Kasumi-1 (cell line): ENCODE measurements at places on chromosomes 7 and 10.

DNA sequence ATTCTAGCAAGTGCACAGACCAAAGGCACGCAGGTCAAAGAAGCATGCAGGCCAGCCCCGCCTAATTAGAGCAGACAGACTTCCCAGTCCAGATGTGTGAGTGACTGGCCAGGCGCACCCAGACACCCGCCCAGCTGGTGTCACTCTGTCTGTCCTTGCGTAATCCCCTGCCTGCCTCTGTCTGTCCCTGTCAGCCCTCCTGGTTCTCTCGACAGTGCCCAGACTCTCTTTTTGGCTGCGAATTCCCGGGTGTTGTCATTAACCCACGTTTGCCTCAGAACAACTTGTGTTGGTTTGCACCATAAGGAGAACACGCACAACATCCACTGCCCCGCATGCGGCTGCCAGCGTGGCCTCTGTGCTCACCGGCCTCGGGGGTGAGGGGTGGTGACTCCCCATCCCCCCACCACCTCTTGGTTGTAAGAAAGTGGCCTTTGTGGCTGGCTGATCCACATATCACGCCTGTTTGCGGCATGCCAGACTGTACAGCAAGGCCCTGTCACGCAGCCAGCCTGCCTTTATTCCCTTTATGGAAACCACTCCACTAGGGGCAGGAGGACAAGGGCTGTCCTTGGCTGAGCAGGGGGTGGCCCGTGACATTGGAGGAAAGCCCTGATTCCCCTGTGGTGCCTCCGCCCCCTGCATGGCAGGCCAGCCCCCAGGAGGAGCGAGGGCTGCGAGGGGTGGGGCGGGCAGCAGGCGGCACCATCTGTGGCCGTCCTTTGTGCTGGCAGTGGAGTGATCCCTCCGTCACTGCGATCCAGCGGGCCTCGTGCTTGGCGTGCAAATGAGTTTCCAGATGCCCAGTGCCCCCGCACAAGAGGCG, 72.8 kb upstream of the PPIF start:
- DNase-seq: no peak

- DNase-seq: no peak
These were observed 164.3 kb downstream of the BUB3 start for GRCh38 chr10:123318516-123318915.

GRCh38 chr7:44162179-44162578, 21.0 kb upstream of the MYL7 start:
- no peak for DNase-seq

DNA sequence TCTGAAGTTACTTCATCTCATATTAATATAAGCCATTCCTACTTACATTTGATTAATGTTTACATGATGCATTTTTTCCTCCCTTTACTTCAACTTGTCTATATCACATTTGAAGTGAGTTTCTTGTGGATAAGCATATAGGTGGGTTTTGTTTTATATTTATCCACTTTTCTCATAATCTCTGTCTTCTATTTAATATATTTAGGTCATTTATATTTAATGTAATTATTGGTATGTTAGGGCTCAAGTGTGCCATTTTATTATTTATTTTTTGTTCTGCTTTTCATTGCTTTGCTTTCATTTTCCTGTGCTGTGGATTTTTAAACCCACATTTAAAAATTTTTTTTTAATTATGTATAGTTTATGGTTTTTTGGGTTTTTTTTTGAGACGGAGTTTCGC, 54.8 kb downstream of the OGDH start:
- no peak for DNase-seq

DNA sequence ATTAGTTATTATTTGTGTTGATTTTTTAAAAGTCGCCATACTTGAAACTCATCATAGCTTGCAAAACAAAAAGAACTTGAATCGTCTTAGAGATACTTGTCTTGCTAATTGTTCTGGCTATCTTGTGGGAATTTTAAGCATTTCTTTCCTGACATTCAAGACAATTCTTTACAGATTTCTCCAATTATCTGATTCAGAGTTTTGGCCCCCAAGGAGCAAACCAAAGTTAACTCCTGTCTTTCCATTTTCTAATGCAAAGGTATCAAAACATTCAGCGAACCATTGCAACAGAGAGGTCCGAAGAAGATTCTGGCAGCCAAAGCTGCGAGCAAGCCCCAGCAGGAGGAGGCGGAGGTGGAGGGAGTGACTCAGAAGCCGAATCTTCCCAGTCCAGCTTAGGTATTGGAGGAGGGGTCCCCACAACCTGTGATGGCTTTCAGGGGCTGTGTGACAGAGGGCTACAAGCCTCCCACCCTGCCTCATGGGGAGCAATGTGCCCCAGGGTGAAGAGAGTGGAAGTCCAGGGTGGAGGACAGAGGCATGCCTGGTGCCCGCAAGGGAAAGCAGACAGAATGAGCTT, 119.4 kb upstream of the STK17A start:
- no peak for DNase-seq

DNA sequence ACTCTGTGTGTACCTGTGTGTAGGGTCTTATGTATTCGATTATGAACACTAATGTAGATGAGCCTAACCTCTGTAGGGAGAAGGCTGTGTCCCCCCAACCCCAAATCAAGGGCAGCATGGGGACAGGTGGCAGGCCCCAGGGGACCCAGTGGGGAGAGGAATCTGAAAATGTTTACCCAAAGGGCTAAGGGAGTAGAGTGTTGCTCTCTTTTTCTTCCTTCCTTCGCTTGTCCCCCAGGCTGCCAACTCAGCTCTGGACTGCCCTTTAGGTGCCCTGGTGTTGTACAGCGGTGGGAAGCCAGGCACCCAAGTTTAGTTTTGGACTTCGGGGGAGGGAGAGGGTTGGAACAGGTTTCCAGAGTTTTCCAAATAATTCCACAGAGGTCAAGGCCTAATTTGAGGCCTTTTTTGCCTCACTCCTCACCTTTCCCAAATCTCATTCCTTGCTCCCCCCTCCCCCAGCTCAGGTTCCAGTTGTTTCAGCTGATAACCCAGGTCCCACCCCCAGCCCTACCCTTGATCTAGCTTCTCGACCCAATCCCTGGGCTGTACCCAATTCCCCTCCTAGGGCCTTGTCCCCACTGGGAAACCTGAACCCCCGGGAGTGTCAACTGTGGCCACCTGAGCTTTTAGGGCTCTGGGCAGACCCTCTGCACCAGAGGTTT, 9.1 kb upstream of the PAX2 start:
- DNase-seq: no peak

DNA sequence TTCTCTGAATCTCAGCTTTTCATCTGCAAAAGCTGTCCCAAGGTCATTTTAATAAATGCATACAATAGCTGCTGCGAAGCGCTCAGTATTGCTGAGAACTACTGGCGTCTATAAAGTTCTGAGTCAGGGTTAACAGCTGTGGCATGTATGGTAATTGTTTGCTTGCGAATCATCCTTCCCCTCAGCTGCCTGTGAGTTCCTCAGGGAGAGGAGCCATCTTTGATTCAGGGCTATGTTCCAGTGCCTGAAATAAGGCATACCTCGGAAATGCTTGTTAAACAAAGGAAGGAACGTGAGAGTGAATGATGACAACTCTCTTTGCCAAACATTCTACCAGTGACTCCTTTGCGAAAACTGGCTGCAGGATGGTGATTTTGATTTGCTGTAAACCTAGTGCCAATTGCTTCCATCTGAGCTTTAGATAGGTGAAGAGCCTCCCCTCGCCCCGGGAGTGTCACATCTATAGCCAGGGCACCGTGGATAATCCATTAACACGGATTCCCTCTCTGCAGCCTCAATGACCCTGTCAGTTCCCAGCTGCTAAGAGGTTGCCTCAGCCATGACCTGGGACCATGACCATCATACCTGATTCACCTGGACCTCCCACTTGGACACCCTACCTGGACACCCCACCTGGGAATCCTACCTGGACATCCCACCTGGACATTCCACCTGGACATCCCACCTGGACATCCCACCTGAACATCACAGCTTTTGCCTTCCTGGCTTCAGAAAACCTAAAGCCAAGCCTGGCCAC, 39.6 kb downstream of the GPRIN2 start:
- no peak for DNase-seq

DNA sequence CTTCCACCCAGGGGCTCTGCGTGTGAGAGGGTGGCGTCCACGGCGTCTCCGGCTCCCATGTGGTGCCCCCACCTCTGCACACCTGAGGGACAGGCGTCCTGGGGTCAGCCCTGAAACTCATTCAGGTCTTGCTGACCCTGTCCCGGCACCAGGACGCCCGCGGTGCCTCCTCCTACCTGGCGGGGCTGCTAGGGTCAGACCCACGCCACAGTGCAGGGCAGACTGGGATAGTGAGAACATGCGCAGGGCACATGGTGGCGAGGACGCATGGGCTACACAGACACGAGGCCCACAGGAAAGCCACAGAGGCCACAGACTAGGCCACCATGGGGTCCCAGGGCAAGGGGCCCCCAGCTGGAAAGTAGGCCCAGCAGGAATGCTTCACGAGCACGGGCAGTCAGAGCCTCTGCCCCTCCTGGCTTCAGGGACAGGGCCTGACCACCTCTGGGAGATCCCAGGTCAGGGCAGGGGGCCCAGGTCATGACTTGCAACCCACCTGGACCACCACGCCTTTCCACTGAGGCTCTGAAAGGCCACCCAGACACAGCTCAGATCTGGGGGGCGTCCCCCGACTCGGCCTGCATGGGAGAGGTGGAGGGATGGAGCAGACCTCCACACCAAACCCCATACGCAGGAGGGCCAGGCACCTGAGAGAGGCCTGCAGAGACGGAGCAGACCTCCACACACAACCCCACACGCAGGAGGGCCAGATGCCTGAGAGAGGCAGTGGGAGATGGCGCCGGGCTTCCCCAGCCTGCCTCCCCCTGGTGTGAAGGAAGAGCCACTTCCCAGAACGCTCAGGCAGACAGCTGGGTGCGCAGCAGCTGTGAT, 188.6 kb downstream of the ELFN1 start:
- DNase-seq: no peak

DNA sequence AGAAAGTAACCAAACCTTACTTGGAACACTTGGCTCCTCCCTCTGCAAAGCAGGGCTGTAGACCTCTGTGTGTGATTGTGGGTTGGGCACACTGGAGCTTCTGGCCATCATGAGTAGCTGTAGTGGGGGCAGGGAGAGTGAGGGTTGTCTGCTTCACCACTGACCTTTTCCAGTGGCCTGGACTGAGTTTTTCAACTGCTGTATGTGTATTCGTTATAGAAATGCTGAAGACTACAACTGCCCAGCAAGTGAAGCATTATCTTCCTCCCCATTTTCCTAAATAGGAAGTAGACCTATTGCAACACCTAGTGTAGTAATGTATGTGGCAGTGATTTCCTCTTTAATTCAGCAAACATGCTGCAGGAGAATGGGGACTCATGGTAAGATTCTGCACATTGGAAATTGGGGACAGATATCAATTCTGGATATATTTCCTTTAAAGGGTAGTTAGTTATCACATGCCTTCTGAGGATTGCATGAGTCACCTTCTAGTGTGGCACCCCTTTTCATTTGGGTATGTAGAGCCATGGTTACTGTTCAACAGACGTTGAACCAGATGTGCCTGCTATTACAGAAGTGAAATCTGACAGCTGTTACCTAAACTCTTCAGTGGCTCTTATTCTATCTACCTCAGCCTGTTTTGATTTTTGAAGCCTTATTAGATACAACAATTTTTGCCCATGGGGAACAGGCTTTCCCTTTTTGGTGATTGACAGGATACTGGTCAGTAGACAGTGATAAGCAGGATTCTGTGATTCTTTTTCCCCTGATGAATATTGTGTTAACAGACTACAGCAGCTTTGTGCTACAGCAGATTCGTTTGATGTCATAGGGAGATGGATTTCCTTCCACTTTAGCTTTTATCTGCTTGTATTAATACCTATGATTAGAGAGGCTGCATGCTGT, 130.9 kb downstream of the SND1 start:
- DNase-seq: peak; percentile 18

- DNase-seq: peak; percentile 20
These were observed 90.5 kb upstream of the ZNF32 start for GRCh38 chr10:43739161-43739560.

DNA sequence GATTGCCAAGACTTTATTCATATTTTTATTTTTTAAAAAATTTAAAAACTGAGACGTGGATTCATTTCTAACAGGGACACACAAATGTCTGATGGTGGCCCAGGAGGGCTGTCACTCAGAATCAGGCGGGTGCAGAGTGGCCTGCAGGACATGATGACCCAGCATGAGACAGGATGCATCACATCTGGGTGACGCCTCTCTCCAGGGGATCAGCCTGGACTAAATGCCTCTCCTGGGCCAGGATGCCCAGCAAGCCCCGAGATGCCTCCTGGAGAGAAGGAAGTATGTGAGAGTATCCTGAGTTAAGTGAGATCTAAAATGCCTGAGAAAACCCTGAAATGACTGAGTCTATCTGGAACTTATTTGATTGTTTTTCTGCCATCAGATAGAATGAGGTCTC, 16.9 kb upstream of the MTURN start:
- DNase-seq: no peak

DNA sequence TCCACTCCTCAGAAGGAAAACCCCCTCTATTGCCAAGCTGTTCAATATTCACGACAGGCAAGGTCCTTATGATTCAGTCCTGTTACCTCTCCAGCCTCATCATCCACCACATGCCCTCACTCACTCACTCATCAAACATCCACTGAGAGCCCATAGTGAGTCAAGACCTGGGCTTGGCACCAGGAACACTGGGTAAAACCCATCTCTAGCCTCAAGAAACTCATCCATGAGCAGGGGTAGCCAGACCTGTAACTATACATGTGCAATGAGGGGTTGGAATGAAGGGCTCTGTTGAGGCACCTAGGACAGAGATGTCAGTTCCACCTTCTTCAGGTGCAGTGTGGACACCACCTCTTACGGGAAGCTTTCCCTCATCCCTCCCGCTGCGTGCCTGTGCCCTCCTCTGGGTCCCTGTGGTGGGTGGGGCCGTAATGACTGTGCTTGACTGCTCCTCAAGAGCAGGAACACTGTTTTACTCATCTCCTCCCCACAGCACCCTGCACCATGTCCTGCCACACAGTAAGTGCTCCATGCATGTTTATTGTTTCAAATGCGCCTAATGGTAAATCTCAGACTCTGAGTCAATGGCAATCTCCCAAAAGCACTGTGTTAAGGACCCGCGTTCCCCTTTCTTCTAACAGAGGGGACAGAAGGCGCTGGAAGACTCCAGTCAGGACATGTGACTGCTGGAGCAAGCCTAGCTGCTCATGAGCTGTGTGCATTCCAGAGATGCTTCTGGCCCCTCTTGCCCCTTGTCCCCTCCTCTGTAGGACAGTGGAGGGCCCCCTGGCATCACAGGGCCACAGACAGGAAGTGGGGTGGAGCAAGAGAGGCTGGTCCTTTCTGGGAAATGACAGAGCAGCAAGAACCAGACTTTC, 95.4 kb downstream of the HIPK2 start:
- DNase-seq: no peak
